ENCODE measurements at places on chromosomes 3 and 15. TPM values are rescaled to one million over a fixed set of nuclear protein-coding genes. Genes with fewer than 3 reads are reported as not detected.

Gene EPHB3
- 3.9 TPM for total RNA-seq

Gene SPINT1
- total RNA-seq = not detected

Gene CCDC54
- not detected for total RNA-seq

Gene SLC24A5
- not detected for total RNA-seq

Gene NAALADL2
- 1.3 TPM for total RNA-seq

Gene IL12A
- total RNA-seq = 1.4 TPM

Gene CCRL2
- total RNA-seq = 3.2 TPM

Gene FBXW12
- total RNA-seq = 0.68 TPM

Gene GOLGA6B
- not detected for total RNA-seq

Gene SLC9C1
- total RNA-seq = not detected

Gene SCG5
- not detected for total RNA-seq

Gene TM4SF4
- not detected for total RNA-seq
